ENCODE measurements at places on chromosomes 11 and 22.

- DNase-seq, result no peak
These were observed 301.8 kb upstream of the MTNR1B start for GRCh38 chr11:92667486-92668152.

- DNase-seq, result no peak
These were observed 56.1 kb upstream of the EIF3M start for GRCh38 chr11:32527261-32528175.

DNA sequence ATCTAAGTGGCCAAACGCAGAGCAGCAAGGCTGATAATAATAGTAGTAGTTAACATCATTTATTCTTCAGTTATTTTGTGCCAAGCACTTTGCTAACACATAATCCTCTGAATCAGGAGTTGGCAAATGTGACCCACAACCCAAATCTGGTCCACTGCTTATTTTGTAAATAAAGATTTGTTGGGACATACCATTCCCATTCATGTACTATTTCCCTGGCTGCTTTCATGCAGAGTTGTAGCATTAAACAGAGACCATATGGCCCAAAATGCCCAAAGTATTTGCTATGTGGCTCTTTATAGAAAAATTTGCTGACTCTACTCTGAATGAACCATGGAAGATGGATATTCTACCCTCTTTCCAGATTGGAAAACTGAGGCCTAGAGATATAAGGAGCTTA is 50.3 kb downstream of the COMMD9 start:
- no peak for DNase-seq

- DNase-seq, result no peak
These were observed 32.3 kb upstream of the TECTA start for GRCh38 chr11:121068787-121069186.

- no peak for DNase-seq
These were observed 446.9 kb downstream of the BRD1 start for GRCh38 chr22:49380828-49381114.

GRCh38 chr11:103703437-103703836 is 333.0 kb upstream of the DDI1 start:
- DNase-seq, result no peak

DNA sequence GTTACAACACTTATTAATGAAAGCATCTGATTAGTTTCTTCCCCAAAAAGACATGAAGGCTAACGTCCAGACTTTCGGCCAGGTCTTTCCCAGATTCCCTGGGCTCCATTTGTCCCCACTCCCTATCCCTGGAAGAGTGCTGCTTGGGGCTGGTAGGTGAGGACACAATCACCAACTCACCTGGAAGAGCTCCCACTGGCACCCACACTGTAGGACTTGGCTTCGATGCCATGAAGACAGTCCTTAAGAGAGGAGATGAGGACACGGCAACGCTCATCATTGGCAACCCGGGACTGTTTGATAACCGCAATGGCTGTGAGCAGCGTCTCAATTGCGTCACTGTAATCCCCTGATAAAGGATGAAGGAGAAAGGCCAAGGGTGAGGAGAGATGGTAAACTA is 18.2 kb downstream of the CPSF7 start:
- DNase-seq, result no peak

DNA sequence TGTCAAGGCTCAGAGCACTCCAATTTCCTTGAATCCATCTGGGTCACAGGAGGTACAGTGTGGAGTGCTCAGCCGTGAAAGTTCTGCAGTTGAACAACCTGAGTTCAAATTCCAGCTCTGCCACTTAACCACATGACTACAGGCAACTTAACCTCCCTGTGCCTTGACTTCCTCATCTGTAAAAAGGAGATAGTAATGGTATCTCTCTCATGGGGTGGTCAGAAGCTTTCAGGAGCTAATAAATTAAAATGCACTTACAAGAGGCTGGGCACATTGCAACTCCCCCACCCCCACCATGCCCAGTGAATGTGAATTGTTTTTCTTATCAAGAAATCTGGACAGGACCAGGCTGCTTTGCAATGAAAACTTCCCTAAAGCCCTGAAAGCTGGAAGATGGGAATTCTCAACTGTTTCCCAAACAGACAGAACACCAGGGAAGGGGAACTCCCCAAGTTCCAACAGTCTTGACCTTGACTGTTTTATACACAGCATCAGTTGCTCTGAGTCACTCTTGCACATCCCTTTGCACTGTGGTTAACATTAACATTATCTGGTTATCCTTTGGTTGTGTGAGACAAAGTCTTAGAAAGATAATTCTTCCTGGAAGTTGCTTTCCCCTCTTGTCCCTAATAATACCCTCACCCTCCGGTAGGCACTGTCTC is 137.0 kb downstream of the SLC1A2 start:
- DNase-seq, result no peak

DNA sequence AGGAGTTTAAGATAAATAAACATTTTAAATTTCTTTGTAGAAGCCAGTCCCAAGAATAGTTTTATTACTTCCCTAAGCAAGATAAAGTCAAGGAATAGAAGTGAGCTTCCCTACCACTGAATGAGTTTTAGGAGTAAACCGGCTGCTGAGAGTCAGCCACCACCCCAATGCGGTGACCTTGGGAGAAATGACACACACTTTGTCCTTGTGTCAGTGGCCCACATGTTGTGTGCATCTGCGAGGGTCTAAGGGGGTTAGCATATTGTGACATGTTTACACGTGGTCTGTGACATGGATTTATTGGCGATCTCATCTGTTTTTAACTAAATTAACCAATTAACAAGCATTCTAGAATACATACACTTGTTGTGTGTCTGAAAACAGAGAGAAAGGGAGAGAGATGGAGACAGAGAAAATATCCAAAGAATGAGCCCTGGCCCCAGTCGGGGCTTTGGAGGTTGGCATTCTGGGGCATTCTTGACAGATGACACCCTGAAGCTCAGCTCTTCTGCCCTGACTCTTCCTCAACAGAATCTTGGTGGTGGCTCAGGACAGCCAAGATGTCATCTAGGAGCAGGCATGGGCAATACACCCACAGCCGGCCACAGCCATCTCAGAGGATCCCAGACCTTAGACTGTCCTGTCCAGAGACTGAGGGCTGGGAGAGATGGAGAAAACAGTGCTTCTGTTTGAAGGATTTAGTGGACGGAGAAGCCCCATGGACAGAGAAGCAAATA is 29.7 kb upstream of the TMPRSS4 start:
- no peak for DNase-seq

- DNase-seq, result no peak
These were observed 71.7 kb downstream of the PKNOX2 start for GRCh38 chr11:125236072-125236825.

DNA sequence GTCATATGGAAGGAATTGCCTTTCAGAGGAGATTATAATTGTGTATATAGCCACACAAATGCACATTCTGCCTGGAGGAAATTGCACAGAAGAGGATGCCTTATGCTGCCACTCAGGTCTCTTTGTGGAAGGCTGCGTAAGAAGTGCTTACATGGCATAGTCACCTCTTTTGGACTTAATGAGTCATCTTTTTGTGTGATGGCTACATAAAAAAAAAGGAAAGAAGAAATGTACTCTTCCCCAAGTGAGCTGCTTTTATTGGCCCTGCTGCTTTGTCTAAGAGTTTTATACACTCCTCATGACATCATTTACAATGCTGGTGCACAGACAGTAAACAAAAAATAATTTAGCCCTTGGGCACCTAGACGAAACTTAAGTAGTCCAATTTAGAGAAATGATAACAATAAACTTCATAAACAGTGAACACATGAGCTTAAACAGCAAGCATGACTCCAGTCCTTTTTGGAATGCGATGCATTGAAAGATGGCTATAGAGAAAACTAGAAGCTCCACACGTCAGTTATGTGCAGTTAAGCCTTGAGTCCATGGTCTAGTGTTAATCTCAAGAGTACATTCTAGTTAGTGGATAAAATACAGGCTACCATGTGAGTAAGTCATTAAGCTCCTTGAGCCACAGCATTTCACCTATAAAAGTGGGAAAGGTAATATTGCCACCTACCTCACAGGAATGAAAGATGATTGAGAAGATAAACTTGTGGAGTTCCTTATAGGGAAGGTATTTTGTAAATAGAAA is 12.0 kb downstream of the CSTPP1 start:
- DNase-seq, result no peak

- no peak for DNase-seq
These were observed 79.6 kb downstream of the GRK3 start for GRCh38 chr22:25644122-25644521.

DNA sequence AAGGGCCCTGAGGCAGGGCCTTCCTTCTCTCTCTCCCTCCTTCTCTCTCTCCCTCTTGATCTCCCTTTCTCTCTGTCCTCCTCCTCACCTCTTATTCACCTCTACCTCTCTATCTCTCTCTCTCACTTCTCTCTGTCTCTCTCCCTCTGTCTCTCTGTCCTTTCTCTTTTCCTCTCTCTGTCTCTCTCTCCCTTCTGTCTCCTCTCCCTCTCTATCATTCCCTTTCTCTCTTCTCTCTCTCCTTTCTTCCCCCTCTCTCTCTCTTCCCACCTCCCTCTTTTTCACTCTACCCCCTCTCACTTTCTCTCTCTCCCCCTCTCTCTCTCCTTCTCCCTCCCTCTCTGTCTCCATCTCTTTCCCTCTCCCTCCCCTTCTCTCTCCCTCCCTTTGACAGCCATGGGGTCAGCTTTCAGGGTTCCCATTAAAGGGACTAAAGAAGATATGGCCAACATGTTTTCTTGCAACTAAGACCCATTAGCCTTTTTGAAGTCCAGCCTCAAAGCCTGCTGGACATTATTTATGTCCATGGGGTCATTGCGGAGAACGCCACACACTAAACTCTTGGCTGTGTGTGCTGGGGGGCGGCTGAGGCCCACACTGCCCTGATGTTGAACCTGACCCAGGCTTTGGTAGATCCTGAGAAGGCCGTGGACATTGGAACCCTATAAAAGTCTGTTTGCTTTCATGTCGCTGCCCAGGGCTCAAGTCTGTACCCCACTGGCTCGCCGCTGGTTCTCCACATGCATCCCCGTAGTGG is 15.0 kb downstream of the ANO1 start:
- no peak for DNase-seq

GRCh38 chr11:60724420-60724819 is at the start of gene MS4A18:
TSS of gene MS4A18 (plus strand) at chr11:60724720.
- no peak for DNase-seq

DNA sequence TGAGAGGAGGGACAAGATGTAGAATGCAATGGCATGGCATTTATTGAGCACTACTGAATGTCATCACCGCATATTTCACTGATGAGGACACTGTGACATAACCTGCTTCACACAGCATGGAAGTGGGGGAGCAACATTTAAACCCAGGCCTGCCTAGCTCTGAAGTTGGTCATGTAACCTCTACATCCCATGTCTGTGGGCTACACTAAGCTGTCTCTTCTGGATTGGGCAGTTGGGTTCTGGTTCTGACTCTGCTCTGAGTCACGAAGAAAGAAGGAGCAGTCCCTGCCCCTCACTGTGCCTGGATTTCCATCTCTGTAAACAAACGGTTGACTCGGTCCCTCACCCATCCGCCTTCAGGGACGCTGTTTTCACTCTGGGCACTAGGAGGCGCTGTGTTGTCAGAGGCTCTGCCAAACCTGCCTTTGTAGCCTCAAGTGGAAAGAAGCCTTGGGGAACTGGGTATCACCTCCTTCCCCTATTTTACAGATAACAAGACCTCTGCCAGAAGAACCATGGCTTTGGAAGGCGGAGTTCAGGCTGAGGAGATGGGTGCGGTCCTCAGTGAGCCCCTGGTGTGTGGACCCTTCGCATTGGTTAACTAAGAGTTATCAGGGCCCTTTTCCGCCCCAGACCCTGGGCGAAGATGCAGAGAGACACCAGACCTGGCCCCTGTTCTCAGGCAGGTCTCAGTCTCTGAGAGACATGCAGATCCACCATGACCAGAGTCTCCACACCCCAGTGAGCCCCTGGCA is 12.7 kb upstream of the ARHGEF17 start:
- DNase-seq, result peak; percentile 82

- DNase-seq, result no peak
These were observed 65.6 kb upstream of the VPREB1 start for GRCh38 chr22:22178992-22179391.

DNA sequence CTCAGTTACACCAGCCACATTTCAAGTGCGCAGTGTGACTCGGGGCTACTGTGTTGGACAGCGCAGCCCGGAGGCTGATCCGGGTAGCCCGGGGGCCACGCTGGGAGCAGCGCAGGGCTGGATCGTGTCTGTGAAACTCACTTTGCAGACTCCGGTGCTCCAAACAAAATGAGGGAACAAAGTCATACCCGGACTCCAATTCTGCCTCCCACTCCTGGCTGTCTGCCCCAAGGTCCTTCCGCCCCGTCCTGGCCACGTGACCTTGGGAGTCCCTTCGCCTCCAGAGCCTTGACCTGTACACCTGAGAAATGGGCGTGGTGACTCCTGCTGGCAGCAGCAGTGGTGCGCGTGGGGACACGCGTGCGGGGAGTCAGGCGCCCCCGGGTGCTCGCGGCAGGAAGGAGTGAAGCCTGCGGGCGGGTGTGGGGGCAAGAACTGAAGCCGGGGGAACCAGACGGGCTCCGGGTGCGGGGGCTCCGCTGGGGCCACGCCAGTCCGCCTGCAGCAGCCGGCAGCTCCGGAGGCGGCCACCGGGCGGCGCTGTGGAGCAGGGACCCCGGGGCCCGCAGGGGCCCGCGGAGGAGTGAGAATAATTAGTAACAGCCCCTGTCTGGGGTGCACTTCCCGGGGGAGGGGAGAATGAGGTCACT is 42.4 kb downstream of the KCNJ4 start:
- peak; percentile 75 for DNase-seq

Measured in GM10248 (cell line).